ENCODE measurements at places on chromosomes 3 and 15. TPM values are rescaled to one million over a fixed set of nuclear protein-coding genes. Genes with fewer than 3 reads are reported as not detected.

GRCh38 chr3:154540950-154541604 lies 111.1 kb upstream of the GPR149 start:
- DNase-seq, result no peak

GRCh38 chr3:112001526-112001925 lies 2.8 kb downstream of the TAGLN3 start:
- no peak for DNase-seq

DNA sequence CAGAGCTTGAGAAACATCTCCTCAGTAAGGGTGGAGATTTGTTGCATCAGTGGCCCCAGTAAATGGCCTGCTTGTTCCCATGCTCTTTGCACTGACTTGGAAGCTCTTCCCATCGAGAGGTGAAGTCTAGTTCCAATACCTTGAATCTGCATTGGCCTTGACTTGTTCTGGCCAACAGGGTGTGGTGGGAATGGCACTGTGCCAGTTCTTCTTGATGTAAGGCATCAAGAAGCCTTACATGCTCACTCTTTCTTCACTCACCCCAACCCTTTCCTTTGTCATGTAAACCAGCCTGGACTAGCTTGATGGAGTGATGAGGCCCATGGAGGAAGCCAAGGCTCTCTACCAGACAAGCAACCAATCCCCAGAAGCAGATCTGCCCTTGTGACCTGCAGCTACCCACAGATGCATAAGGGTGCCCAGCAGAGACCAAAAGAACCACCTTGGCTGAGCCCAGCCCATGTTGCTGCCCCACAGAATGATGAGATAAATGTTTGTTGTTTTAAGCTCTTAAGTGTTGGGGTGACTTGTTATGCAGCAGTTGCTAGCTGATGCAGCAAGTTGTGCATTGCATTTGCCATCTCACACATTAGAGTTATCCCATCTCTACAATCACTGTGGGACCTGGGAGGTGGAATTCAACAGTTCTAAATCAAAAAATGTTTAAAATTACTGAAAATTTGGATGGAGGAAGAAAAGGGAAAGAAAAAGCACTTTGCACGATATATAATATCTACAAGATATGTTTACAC lies 11.1 kb upstream of the MGLL start:
- DNase-seq, result no peak

DNA sequence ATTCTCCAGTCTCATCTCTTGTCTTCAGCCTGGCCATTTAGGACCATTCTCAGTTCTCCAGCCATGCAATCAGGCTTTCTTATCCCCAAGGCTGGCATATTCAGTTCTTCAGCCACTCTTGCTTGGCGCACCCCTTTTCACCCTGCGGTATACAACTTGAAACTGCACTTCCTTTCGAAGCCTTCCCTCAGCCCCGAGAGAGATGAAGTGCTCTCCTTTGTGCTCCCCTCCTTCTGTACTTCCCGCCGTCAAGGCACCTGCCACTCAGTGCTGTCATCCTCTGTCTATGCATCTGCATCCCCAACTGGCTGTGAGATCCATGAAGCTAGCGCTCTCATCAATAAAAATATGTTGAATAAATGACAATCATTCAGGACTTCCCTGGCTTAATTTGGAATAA lies 45.7 kb downstream of the MORC1 start:
- no peak for DNase-seq

GRCh38 chr3:57309769-57310360 lies 17.4 kb upstream of the ASB14 start:
- DNase-seq, result no peak

DNA sequence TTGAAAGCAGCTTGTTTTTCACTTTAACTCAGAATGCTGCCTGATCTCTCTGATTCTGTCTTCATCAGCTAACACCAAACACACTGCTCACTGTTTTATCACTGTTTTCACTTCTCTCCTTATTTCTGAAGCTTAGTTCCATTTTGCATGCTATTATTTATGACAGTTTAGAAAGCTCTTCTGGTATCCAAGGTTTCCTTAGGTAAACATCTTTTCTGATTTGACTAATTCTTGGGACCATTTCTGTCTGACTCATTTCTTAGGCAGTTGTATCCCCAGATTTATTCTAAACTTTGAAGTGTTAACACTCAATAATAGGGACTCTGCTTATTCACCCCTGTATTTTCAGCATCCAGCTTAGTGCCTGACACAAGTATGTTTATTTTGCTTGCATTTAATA lies 167.7 kb downstream of the BCHE start:
- DNase-seq, result no peak

Gene SERPINI2
- total RNA-seq, result not detected

All from neural progenitor cell (in vitro differentiated cells).